CD14-positive monocyte (primary cell): ENCODE measurements at places on chromosomes 3 and 15. TPM values are rescaled to one million over a fixed set of nuclear protein-coding genes. Genes with fewer than 3 reads are reported as not detected.

Gene GABRB3
- not detected for polyA plus RNA-seq

- H3K27ac ChIP-seq: no peak overlapping the region
- H3K4me3 ChIP-seq: no peak overlapping the region
- no peaks in the 10 kb centered on the region for H3K4me1 ChIP-seq
- no peak for DNase-seq
- no peaks in the 10 kb centered on the region for H3K36me3 ChIP-seq
Observed at GRCh38 chr15:39290711-39291435, 290.0 kb upstream of the THBS1 start.

Gene TICRR
- not detected for polyA plus RNA-seq

DNA sequence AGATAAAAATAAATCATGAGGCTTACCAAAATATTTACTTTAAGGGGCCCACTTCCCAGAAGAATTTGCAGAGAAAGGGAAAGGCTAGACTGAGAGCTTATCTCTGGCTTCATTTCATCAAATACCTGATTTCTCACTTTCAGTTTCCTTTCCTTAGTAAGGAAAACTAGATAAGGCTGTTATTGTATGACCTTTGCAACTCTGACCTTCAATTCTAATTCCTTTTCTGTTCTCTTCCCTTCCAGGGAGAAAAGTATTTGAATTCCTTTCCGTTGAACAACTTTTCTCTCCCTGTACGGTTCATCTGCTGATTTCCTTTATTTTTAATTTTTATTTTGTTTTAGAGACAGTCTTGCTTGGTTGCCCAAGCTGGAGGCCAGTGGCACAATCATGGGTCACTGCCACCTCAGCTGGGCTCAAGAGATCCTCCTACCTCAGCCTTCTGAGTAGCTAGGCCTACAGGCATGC is 7.1 kb upstream of the PXK start:
- no peak overlapping the region for H3K4me3 ChIP-seq
- no peaks in the 10 kb centered on the region for H3K36me3 ChIP-seq
- H3K27ac ChIP-seq: no peak overlapping the region
- no peaks in the 10 kb centered on the region for H3K4me1 ChIP-seq
- no peak for DNase-seq

DNA sequence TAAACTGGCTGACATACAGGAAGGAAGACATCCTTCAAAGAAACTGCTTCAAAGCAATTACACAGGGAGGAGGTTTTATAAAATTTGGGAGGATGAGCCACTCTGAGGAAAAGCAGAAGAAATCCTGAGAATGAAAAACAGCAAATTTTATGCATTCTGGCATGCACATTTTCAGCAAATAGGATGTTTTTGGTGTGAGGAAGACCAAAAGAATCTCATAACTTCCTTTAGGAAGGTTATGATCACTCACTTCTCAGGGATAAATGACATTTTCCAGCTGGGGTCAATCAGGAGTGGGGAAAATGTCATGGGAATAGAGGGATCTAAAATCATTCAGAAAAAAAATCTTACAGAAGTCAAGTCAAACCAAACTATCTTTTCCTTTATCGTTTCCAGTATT is 371.7 kb upstream of the CNTN6 start:
- H3K27ac ChIP-seq: no peak overlapping the region
- no peaks in the 10 kb centered on the region for H3K27me3 ChIP-seq
- no peak for DNase-seq
- no peaks in the 10 kb centered on the region for H3K36me3 ChIP-seq

Gene CSTA
- polyA plus RNA-seq: 515 TPM

Gene RTP3
- polyA plus RNA-seq: not detected in 2 replicates

- H3K4me1 ChIP-seq: no peaks in the 10 kb centered on the region
- H3K27ac ChIP-seq: no peak overlapping the region
- DNase-seq: no peak
- H3K27me3 ChIP-seq: no peaks in the 10 kb centered on the region
- no peak overlapping the region for H3K4me3 ChIP-seq
- no peaks in the 10 kb centered on the region for H3K36me3 ChIP-seq
Observed at GRCh38 chr3:37715358-37715757, 146.3 kb upstream of the CTDSPL start.

Gene CRYGS
- polyA plus RNA-seq: 0.25 TPM

- DNase-seq: no peak
- H3K36me3 ChIP-seq: no peaks in the 10 kb centered on the region
- no peak overlapping the region for H3K4me3 ChIP-seq
- H3K27me3 ChIP-seq: no peaks in the 10 kb centered on the region
- H3K27ac ChIP-seq: no peak overlapping the region
Observed at GRCh38 chr3:105493305-105493892, 126.7 kb downstream of the ALCAM start.

GRCh38 chr3:13748276-13748879 is 131.5 kb downstream of the WNT7A start:
- no peaks in the 10 kb centered on the region for H3K4me1 ChIP-seq
- no peak for DNase-seq
- H3K27me3 ChIP-seq: no peaks in the 10 kb centered on the region
- no peak overlapping the region for H3K27ac ChIP-seq

DNA sequence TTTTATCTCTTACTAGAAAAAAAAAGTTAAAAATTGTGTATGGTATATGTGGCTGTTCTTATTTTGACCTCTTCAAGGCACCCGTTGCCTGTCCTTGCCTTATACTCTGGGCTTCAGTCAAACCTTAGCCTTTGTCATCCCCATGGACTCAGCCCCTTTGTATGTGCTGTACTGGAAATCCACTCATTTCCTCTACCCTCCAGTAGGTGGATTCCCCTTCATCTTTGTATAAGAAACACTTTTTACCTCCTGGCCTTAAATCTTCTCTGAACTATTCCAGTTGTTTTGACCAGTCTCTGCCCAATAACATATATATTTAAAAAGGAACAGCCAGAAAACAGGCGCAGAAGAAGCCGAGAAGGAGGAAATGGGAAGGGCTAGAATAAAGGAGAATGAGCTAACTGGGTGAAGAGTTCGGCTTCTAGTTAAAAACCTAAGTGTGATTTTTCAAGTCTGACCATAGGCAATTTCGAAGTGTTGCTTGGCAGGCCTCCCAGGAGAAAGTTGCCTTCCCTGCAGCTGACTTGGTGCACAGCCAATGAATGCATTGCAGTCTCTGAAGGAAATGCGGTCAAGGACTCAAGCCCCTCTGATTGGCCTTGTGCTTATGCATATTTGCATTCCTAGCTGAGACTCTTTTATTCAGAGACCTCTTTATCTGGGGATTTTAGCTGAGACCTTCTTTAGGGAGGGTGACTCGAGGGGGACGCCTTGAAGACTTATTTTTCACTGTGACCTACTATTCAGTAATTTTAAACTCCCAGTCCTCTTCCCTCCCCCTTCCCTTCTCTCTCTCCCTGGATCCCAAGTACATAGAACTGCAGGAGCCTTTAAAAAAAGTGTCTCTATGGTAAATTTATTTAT is 277.4 kb downstream of the ROBO1 start:
- DNase-seq: no peak
- H3K27ac ChIP-seq: no peak overlapping the region
- H3K36me3 ChIP-seq: no peaks in the 10 kb centered on the region

DNA sequence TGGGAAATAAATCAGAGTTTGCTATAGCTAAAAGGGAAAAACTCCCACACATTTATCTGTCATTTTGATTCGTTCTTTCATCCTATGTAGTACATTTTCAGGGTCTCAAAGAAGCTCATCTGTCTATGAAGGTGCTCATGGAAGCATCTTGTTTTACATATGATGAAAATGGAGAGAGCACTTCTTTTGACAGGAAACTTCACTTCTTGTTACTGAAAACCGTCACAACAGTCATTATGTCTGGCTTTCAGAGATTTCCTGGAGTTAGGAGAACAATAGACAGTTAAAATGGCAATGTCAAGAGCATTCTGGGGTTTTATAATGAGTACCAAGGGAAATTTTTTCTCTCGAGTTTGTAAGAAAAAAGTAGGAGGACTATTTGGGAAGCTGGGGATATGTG is 83.3 kb downstream of the TMEM108 start:
- H3K4me3 ChIP-seq: no peak overlapping the region

GRCh38 chr15:79756365-79756764 is 140.4 kb downstream of the MTHFS start:
- H3K4me3 ChIP-seq: no peak overlapping the region
- H3K27ac ChIP-seq: no peak overlapping the region
- no peaks in the 10 kb centered on the region for H3K36me3 ChIP-seq
- no peaks in the 10 kb centered on the region for H3K27me3 ChIP-seq
- no peak for DNase-seq
